ENCODE measurements at places on chromosomes 5 and 9. TPM values are rescaled to one million over a fixed set of nuclear protein-coding genes. Genes with fewer than 3 reads are reported as not detected.

The NIM1K gene
- 8.4 TPM for total RNA-seq

The TOR1A gene
- total RNA-seq: 30.8 TPM

The IFNA2 gene
- not detected for total RNA-seq

The ACO1 gene
- total RNA-seq: 15.9 TPM

The GNA14 gene
- total RNA-seq: 0.52 TPM

The FCN2 gene
- not detected for total RNA-seq

The DRD1 gene
- 0.33 TPM for total RNA-seq

The LCN15 gene
- 0.58 TPM for total RNA-seq

The ANXA1 gene
- 1.7 TPM for total RNA-seq

The SLC6A19 gene
- not detected for total RNA-seq

The ENC1 gene
- 48.4 TPM for total RNA-seq

The ADAMTS12 gene
- total RNA-seq: 0.80 TPM

The SLC34A1 gene
- total RNA-seq: 0.94 TPM

The CAPSL gene
- total RNA-seq: 17.8 TPM

The SPATA6L gene
- 14.3 TPM for total RNA-seq

The TSLP gene
- total RNA-seq: 1.0 TPM

The HSD17B3 gene
- total RNA-seq: not detected

The SHISAL2B gene
- not detected for total RNA-seq

The MAMDC4 gene
- 10.6 TPM for total RNA-seq

The IFNA13 gene
- total RNA-seq: 0.23 TPM

The ZDHHC11 gene
- 2.9 TPM for total RNA-seq

The FAM151B gene
- 2.4 TPM for total RNA-seq

The IRX2 gene
- 2.3 TPM for total RNA-seq

The CAMSAP1 gene
- 61.7 TPM for total RNA-seq

The MCC gene
- total RNA-seq: 31.3 TPM

The LHX2 gene
- total RNA-seq: 1.6 TPM

The VLDLR gene
- 18.0 TPM for total RNA-seq

The FAM221B gene
- total RNA-seq: 0.27 TPM

The NR3C1 gene
- total RNA-seq: 5.6 TPM

The LPAR1 gene
- total RNA-seq: 0.69 TPM

The SMIM27 gene
- 27.1 TPM for total RNA-seq

The ZCCHC10 gene
- 32.8 TPM for total RNA-seq

The SLCO6A1 gene
- total RNA-seq: 1.4 TPM

The NUDT2 gene
- total RNA-seq: 30.5 TPM

The QRFP gene
- 3.0 TPM for total RNA-seq

The MYMK gene
- total RNA-seq: not detected

The SLC25A2 gene
- total RNA-seq: 0.52 TPM

The LRRC19 gene
- 1.7 TPM for total RNA-seq

The GABRA1 gene
- 1.3 TPM for total RNA-seq

The TAL2 gene
- not detected for total RNA-seq

The SIGMAR1 gene
- 45.8 TPM for total RNA-seq

The HSD17B4 gene
- 86.1 TPM for total RNA-seq

The PARP8 gene
- 4.0 TPM for total RNA-seq

The PCDHGB1 gene
- total RNA-seq: 0.50 TPM

The PDE6A gene
- 0.85 TPM for total RNA-seq

The AGXT2 gene
- total RNA-seq: not detected

The UAP1L1 gene
- total RNA-seq: 4.2 TPM

The LEAP2 gene
- total RNA-seq: 3.7 TPM

The KIAA1958 gene
- 144 TPM for total RNA-seq

The PCA3 gene
- total RNA-seq: 5.0 TPM

The FOXD4L3 gene
- 0.14 TPM for total RNA-seq
